Stimulated activated CD4-positive, alpha-beta T cell treated with anti-CD3 and anti-CD28 coated beads, Interleukin-15, amount 100 ng/mL, for 48 hours (primary cell): ENCODE measurements at places on chromosomes 13 and 19.

- no peak for DNase-seq
Observed at GRCh38 chr13:20494656-20495055, 31.0 kb downstream of the CRYL1 start.

DNA sequence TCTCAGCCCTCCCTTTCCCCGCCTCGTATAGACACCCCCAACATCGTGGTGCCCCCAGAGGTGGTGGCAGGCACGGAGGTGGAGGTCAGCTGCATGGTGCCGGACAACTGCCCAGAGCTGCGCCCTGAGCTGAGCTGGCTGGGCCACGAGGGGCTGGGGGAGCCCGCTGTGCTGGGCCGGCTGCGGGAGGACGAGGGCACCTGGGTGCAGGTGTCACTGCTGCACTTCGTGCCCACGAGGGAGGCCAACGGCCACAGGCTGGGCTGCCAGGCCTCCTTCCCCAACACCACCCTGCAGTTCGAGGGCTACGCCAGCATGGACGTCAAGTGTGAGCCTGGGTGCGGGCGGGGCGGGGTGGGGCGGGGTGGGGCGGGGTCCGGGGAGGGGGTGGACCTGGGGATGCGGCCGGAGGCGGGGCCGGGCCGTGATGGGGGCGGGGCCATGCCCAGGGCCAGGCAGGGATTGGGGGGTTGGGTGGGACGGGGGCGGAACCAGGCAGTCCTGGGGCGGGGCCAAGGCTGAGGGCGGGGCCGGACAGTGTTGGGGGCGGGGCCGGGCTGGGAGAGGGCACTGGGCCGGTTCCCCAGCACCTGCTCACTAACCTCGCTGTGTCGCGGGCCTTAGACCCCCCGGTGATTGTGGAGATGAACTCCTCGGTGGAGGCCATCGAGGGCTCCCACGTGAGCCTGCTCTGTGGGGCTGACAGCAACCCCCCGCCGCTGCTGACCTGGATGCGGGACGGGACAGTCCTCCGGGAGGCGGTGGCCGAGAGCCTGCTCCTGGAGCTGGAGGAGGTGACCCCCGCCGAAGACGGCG lies 7.8 kb downstream of the MAG start:
- no peak for DNase-seq

DNA sequence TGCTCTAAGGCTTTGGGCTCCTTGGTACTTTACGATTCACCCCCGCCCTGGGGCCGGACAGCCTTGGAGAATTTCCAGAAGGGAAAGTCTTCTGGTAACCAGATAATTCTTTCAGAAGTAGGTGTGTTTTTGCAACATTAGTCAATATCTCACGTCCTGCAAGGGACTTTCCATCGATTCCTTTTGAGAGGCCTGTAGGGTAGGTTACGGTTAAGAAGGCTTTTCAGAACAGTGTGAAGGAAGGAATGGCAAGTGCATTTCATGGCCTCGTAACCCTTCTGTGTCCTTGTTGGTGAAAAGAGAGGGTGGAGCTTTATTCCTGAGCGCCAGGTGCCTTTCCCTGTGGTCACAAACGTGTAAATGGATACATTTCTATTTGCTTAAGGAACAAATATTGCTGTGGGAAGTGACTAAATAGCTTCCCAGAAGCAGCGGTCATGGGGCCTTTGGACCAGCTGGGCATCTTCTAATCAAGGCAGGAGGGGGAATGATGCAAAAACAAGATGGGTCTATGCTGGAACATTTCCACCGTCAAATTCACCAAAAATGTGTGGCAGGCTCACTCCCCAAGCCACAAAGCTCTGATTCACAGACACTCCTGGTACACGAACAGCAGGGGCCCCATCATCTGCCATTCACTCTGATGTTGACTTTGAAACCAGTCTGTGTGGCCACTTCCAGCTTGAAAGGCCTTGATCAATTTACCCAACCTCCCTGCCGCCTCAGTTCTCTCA lies 99.2 kb downstream of the ANKRD10 start:
- DNase-seq: no peak

DNA sequence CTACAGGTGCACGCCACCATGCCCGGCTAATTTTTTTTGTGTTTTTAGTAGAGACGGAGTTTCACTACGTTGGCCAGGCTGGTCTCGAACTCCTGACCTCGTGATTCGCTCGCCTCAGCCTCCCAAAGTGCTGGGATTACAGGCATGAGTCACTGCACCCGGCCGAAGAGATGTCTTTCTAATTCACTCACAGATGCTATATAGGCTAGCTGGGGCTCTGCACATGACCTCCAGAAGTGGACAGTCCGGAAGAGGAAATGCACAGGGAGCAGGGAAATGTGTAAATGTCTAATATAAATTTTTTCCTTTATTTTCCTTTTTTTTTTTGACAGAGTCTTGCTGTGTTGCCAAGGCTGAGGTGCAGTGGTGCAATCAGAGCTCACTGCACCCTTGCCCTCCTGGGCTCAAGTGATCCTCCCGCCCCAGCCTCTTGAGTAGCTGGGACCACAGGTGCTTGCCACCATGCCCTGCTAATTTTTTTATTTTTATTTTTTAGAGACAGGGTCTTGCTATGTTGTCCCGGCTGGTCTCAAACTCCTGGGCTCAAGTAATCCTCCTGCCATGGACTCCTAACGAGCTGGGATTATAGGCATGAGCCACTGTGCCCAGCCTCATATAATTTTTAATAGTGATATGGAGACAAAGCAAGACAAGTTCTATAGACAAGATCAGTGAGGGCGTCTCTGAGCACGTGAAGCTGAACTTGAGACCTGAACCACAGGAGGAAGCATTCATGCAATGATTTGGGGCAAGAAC lies 8.4 kb downstream of the GIPC1 start:
- DNase-seq: no peak

DNA sequence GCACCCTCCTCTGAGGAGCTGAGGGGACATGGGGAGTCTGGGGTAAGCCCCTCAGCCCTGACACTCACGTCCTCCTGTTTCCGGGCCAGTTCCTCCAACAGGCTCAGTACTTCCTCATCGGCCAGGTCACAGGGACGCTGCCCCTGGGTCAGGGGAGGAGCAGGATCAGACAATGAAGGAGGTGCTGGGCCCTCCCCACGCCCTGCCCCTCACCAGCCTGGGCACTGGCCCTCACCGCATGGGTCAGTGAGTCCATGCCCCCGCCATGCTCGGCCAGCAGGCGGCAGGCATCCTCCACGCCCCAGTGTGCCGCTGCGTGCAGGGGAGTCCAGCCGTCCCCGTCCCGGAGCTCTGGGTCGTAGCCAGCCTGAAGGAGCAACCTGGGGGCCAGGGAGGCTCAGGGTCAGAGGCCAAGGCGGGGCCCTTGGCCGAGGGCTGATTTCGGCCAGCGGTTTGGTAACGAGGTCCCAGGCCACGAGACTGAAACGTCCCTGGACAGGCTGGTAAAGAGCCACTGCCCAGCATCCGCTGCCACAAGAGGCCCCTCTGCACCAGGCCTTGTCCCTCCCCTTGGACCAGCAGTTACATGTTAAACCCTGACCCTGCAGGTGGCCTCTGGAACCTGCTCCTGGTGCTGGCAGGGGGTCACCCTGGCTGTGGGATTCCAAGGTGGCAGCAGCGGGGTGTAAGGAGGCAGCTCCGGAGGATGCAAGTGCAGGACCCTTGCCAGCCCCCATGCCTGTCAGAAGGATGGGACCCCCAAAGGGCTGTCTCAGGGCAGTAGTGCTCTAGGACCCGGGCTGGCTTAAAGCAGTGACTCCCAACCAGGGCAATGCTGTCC lies 18.5 kb downstream of the PPP1R12C start:
- DNase-seq: no peak

DNA sequence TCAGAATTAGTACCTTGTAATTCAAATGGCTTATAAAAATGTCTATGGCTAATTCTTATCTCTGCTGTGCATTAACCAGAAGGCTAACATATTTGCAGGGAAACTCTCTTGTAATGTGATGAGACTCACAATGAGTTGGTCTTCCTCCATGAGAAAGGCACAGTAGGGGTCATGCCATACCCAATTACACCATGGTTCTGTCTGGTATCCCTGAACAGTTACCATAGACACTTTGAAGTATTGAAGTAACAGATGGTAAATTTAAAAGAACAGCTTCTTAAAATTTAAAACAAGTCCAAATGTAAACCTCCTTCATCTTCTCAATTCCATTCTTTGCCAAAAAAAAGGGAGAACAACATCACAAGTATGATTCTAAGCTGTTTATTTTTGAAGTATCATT lies 22.6 kb upstream of the SLAIN1 start:
- DNase-seq: no peak

GRCh38 chr13:97976610-97977521 lies 23.4 kb downstream of the IPO5 start:
- DNase-seq: peak; percentile 11

DNA sequence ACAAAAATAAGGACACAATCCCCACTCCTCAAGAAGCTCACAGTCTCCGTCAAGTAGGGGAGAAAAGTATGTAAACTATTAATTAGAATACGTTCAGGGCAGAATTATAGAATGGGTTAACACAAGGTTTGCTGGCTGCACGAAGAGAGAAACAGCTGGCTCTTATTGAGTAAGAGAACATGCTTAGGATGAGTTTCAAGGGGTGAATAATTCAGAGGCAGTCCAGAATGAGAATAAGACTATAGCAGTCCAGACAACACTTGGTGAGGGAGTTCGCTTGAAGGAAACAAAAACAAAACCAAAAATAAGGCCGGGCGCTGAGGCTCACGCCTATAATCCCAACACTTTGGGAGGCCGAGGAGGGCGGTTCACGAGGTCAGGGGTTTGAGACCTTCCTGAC lies 61.9 kb downstream of the THSD1 start:
- DNase-seq: no peak

- no peak for DNase-seq
Observed at GRCh38 chr13:49652355-49653305, 24.3 kb downstream of the ARL11 start.

GRCh38 chr13:83286737-83287136 lies 595.5 kb downstream of the SLITRK1 start:
- no peak for DNase-seq

DNA sequence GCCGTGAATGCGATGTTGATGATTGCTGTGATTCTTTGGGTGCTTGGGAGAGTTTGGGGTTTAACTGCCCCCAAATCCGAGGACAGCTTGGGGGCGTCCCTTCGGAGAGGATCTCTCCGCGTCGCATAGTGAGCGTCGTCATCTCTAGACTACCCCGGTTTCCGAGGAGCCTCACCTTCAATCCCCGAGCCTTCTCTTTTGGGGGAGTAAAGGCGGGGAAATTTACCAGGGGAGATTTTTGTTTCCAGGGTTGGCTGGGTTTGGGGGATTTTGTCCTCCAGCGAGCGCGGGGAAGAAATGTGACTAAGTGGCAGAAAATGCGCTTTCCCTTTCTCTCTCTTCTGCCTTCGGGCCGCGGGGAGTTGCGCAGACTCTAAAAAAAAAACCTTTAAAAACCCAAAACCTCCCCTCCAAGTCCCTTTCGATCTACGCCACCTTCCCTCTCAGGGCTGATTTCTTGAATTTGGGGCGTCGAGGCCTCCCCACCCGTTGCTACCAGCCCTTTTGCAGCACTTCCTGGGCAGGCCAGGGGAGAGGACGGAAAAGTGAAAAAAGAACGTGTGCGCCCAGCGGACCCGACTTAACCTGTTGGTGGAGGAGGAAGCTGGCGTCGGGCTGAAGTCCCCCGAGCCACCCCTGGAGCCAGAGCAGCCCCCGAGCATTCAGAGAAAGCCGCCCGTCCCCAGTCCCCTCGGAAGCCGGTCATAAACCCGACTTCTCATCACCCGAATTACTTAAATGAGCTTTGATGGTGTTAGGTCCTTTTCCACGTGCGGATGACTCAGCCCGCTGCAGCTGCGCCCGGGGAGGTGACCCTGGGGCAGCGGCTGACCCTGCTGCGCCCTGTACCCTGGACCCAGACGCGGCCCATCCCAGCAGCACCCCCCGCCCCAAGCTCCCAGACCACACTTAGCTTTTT lies 17.7 kb downstream of the NFIX start:
- no peak for DNase-seq

GRCh38 chr13:37090912-37091311 lies 14.6 kb downstream of the CSNK1A1L start:
- no peak for DNase-seq

DNA sequence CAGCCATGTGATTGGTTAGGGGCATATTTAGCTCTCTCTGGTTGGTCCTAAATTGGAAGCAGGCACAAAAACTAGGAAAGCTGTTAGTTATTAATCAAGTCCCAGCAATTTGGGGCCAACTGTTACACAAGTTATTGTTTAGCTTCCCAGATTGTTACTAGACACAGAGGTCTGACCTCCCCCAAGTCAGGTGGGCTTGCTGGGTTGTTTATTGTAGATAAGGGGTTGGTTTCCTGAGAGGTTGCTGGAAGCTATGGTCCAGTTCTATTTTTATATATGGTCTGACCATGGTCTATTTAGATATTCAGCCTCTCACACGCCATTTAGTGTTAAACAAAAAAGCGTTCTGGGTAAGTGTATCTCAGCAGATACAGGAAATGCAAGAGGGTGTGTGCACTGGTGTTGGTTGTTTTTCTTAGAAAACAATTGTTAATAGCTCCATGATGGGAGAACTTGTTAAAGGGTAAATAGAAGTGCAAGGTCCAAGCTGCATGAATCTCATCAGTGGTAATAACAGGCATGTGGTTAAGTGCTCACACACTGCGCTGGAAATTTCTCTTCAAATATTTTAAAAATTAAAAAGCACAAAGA lies 150.0 kb downstream of the RAP2A start:
- DNase-seq: no peak

GRCh38 chr13:97802213-97802612 lies 151.3 kb upstream of the IPO5 start:
- no peak for DNase-seq

- DNase-seq: no peak
Observed at GRCh38 chr19:40417643-40417981, 4.4 kb upstream of the PRX start.

DNA sequence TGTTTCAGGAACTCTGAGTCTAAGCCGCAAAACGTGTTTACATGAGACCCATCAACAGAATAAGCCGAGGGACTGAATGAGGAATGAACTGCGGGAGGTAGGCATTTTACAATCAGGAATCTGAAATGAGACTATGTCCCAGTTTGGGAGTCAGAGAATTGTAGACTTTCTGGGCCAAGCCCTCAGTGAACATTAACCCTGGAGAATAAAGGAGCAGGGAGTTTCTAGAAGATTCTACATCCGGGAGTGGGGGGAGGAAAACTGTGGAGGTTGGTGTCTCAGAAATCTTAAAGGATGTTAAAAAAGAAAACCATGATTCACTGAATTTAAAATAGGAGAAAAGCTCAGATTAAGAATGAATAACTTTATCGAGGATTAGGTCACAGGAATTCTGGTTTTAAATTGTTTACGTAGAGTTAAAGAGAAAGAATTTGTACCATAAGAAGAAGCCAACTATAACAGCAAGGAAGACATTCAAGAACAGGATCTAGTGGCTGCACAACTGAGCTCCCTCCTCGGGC lies 18.5 kb downstream of the RFX2 start:
- no peak for DNase-seq

GRCh38 chr19:485583-486236 lies 10.6 kb upstream of the MADCAM1 start:
- no peak for DNase-seq

- no peak for DNase-seq
Observed at GRCh38 chr13:93653776-93654175, 427.2 kb downstream of the GPC6 start.
